Stimulated activated CD4-positive, alpha-beta T cell treated with anti-CD3 and anti-CD28 coated beads, Interleukin-2, amount 100 ng/mL, for 4 hours (primary cell): ENCODE measurements at places on chromosomes 12 and 14.

DNA sequence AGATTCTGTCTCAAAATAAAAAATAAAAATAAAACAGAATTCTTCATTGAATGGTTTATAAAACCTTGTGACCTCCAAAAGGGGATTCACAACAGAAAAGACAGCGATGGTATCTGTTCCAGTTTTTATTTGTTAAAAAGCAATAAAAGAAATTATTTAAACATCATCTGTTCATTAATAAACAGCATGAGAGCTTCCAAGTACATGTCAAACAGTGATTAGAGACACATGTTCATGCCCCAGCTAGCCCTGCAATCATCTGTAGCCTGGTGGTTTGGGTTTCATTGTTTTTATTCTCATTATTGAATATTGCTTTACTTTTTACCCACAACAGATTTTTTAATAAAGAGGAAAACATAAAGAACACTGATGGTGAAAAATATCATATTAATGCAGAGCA is 173.3 kb downstream of the ANO2 start:
- DNase-seq: no peak

DNA sequence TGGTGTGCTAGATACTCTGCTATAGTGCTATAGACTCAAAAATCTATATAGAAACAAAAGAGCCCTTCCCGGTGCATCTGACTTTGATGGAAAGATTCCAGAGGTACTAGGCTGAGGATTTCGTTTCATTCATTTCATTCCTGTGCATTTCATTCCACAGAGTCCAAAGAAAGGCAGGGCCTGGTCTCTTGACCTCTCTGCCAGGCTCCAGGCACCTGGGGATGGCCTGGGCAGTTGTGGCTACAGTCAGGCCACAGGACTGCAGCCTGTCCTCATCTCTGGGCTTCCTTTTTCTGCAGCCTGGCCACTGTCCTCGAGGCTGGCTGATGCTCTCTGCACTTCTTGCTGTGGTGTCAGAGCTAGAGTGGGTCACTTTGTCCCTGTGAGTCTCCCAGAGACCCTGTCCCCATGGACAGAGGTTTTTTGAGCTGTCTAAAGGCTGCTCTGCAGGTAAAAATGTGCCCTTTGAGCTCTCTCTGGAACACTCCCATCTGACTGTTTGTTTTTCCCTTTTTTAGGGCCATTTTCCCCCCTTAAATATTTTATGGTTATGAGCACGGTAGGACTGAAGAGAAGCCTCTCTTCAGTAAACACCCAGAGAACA is 3.2 kb upstream of the VDR start:
- no peak for DNase-seq

DNA sequence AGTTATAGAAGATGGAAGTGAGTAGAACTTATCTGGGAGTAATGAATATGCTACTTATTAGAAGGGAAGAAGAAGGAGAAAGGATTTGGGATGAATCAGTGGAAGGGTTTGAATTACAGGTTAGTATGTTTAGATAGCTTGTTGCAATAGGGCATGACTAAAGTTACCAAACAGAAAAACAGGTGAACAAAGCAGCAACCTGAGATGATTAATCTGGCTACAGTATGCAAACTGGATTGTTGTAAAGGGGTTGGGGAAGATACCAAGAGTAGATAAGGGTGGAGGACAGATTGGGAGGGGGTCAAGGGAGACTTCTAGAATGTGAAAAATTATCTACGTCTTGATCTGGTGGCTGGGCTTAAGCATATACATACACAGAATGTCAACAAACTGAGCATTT is 73.4 kb upstream of the CLEC14A start:
- DNase-seq: no peak

DNA sequence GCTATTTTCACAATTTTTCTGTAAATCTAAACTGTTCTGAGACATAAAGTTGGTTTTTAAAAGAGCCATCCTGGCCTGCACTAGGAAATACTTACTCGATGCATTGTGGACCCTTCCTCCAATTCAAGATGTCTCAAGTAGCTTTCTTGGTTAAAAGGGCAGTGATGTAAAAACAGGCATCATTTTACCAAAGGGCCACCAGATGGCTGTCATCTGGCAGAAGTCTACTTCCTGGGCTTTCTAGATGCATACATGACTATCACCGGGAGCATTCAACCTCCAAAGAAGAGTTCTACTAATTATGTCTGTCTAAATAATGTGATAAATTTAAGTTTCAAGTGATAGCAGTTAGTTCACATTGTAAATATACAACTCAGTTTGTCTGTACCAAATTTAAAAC is 96.8 kb upstream of the FRMD6 start:
- no peak for DNase-seq

- DNase-seq: no peak
Observed at GRCh38 chr14:65462411-65462810, 49.9 kb downstream of the FUT8 start.

DNA sequence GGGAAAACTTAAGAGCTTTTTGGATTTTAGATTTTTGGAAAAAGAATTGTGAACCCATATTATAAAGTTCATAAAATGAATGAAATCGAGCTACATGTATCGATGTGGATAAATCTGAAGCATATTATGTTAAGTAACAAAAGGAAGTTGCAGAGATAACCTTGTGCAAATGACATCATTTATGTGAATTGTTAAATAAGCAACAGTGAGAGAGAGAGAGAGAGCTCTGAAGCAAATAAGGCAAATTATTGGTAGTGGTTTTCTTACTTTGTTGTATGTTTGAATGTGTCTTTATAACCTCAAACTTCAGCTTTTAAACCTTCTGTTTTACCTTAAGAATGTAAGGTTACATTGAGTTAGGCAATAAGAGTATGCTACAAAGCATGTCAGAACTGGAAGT is 78.8 kb downstream of the ERC1 start:
- no peak for DNase-seq

DNA sequence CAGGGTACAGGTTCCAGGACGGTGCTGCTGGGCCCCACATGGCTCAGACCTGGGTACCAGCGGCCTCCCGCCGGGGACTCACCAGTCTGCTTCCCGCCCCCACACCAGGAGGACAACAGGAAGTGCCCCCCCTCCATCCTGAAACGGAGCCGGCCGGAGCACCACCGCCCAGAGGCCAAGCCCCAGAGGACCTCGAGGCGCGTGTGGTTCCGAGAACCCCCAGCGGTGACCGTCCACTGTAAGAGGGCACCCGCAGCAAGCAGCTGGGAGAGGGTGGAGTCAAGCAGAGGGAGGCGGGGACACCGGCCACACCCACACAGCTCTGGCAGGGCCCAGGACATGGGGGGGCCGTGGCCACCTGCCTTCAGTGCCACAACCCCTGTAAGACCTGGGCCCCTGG is 8.1 kb downstream of the C14orf180 start:
- DNase-seq: no peak

DNA sequence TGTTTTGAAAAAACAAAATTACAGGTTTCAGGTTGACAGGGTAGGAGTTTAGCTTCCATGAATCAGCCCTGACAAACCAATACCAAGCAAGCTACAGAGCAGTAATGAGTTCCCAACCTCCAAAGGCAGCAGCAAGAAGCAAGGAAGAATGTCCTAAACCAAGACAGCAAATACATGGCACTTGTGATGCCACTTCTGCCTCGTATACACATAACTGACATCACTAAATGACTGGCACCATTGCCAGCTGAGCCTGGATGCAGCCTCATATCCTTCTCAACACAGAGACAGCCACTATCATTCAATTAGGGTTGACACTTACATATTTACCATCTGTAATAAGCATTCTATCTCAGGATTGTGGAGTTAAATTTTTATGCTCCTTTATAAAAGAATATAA is 35.0 kb upstream of the MDM1 start:
- DNase-seq: no peak

DNA sequence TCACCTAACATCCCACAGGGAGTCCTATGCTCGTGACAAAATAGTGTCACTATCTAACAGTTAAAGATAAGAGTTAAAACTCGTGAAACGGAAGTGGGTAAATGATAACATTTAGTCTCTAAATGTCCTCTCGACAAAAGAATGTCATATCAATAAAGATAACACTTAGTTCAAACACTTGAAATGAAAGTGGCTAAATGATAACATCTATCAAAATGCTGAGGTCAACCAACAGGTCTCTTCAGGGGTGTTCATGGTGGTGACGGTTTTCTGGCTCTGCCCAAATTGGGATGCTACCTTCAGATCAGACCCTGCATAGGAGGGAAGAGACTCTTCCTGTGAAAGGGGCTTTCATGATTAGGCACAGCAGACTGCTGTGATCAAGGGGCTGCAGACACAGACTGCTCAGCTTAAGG is 22.1 kb downstream of the IL26 start:
- DNase-seq: no peak

- DNase-seq: no peak
Observed at GRCh38 chr12:94242901-94243300, 94.5 kb downstream of the PLXNC1 start.

DNA sequence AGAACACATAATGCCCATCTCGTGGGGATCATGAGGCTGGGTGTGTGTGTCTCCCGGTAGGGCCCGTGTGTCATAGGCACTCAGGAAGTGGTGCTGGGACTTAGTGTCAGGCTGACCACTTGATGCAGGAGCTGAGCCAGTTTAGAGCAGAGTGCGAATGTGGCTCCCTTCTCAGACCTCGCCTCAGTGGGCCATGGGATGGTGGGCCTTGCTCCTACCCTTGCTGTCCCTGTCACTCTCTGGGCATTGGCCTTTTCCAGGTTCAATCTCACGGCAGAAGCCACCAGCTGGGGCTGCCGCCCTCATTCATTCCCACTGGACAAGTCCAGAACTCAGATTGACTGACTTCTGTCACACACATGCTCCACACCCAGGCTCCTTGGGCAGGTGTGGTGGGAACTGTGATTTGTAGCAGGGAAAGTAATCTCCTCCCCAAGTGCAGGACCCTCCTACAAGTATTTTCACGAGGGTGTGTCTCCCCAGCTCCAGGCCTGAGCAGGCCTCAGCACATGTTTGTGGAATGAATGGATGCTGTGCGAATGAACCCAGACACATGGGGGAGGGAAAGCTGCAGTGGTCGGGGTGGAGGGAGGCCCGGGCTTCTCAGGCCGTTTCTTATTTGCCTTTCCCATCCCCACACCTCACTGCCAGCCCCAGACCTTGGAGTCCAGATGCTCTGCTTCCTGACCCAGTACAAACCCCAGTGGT is 54.9 kb downstream of the BEGAIN start:
- DNase-seq: no peak

DNA sequence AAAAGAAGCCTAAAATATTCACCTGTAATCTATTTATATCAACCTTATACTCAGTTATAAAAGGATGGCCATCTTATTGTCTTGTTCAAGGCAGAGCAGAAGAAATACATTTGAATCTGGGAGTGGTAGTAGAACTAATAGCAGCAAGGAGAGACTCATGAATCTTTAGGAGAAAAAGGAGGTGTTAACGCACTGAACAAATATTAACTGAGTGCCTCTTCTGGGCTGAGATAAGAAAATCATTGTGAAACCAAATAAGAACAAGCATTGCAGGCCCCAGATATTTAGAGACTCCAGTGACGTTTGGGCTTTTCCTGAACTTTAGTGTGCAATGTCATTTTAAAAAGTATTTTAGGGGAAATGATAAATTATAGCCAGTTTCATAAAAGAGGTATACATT is 790.6 kb downstream of the DIO2 start:
- no peak for DNase-seq
